ENCODE measurements at places on chromosomes 6 and 20.

- no peak for DNase-seq
Measured at GRCh38 chr20:51535674-51536073, 6.8 kb downstream of the NFATC2 start.

DNA sequence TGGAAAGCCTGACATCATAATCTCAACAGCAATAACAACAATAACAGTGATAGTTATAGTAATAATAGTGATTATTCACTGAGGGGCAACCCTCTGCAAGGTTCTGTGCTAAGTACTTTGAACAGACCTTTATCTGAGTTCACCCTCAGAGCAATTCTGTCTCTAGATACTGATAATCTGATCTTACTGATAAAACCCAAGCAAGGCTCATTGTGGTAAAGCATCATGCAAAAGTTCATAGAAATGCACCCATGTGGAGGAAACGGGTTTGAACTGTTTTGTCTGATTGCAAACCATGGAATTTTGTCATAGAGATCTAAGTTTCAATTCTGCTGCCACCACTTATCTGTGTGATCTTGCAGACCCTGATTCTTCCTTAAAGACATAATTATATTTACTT, 1.3 kb upstream of the KIAA0408 start:
- DNase-seq, result no peak

GRCh38 chr20:60170116-60170515, 211.9 kb downstream of the CDH26 start:
- DNase-seq, result no peak

DNA sequence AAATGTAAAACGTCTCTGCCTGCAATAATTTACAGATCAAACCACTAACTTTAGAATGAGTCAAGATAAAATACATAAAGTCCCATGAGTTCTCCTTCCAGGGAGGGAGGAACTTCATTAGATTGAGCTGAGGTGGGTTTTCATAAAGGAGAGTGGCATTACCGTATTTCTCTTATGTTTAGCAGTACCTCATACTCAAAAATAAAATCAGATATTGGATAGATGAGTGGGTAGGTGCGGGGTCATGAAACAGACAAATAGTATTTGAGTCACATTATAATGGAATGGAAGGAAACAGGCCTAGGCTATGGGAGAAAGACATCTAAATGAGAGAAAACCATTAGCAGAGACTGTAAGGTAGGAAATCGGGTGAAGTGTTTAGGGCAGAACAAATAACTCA, 166.1 kb upstream of the SMLR1 start:
- no peak for DNase-seq

DNA sequence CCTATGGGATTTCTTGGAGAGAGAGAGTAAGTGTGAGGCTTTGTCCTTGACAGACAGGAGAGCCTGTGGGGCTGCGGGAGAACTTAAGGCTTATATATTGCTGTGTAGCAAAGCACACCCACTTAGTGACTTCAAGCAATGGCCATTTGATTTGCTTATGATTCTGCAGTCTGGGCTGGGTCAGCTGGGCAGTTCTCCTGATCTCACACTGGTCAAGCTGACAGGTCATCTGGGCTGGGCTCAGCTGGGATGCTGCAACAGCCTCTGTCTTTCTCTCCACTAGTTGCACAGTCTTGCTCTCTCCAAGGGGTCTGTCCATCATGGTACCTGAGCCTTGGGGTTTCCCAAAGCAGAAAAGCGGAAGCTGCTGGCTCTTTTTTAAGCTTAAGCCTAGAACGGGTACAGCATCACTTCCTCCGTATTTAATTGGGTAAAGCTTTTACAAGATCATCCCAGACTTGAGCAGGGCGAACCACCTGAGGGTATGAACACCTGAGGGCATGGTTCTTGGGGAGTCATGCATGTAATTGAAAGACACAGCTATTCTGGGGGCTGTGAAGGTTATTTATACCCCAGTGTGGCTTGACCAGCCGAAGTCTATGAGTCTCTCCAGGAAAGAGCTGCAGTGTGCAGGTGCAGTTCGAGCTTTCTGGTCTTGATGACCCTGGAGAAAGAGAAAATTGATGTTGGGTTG, 13.3 kb upstream of the GGTLC1 start:
- no peak for DNase-seq

- no peak for DNase-seq
Measured at GRCh38 chr6:127198549-127198948, 68.1 kb upstream of the RNF146 start.

GRCh38 chr6:141103246-141103645, 1029.5 kb upstream of the GJE1 start:
- DNase-seq, result no peak

DNA sequence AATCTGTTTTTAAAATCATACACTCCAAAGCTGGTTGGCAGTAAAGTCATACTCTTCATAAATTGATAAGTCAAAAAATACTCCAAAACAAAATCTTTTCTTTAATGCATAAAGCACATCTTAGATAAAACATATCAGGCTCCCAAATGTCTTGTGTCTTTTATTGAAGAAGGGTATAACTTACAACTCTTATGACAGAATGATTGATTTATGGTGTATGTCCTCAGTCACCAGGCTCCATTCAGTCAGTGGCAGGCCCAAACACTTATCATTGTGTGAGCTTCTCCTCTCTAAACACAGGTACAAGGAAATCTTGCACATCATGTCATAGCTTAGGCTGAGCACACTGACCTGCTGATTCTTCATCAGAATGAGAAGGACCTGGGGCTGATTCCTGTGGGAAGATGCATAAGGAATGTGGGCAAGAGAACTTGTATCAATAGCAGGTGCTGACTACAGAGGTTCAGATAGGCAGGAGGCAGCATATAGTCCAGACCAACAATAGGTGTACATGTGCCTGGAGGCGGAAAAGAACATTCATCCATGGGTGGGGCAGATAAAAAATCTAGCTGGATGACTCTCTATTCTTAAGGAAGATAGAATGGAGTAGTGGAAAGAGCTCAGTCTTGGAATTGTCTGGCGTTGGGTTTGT, 1.9 kb downstream of the CALHM5 start:
- no peak for DNase-seq

DNA sequence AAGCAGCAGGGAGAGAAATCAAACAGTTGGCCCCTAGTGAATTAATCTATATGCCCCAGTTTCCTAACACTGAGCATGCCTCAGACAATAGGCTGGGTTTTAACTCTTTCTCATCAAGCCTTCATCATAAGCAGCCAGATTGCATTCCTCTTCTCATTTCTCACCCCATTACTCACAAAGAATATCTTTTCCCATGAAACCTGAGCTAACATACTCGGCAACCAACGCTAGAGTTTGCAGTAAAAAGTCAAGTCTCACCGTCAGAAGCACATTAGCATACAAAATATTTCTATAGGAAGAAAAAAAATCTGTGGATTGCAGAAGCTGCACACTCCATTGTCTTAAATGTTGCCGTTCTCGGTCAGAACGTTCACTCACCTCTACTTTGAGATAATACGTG, 429.9 kb upstream of the ARID1B start:
- DNase-seq, result no peak

GRCh38 chr20:45917790-45918141, 5.8 kb upstream of the PLTP start:
- no peak for DNase-seq

DNA sequence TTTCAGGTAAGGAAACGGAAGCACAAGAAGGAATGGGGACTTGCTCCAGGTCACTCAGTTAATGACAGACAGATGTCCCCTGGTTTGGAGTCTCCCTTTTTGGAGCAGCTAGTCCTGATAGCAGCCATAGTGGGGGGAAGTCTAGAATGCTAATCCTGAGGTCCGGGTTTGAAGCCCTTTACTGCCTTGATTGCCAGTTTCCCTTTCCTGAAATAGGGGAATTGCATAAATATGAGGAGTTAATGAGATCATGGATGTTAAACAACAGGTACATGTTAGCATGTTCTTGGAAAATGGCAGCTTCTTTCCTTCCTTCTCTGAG, 341 bp upstream of the TTPAL start:
- DNase-seq, result no peak

- no peak for DNase-seq
Measured at GRCh38 chr20:13295637-13296036, 74.6 kb downstream of the ISM1 start.

- DNase-seq, result no peak
Measured at GRCh38 chr20:55052459-55052858, 577.1 kb downstream of the DOK5 start.

- DNase-seq, result no peak
Measured at GRCh38 chr6:3534599-3534998, 77.7 kb upstream of the SLC22A23 start.

- DNase-seq, result no peak
Measured at GRCh38 chr6:165689699-165690098, 26.7 kb upstream of the PDE10A start.

- DNase-seq, result no peak
Measured at GRCh38 chr20:59723108-59723500, 118.8 kb downstream of the PHACTR3 start.
